ENCODE measurements at places on chromosomes 6 and 20. TPM values are rescaled to one million over a fixed set of nuclear protein-coding genes. Genes with fewer than 3 reads are reported as not detected.

DNA sequence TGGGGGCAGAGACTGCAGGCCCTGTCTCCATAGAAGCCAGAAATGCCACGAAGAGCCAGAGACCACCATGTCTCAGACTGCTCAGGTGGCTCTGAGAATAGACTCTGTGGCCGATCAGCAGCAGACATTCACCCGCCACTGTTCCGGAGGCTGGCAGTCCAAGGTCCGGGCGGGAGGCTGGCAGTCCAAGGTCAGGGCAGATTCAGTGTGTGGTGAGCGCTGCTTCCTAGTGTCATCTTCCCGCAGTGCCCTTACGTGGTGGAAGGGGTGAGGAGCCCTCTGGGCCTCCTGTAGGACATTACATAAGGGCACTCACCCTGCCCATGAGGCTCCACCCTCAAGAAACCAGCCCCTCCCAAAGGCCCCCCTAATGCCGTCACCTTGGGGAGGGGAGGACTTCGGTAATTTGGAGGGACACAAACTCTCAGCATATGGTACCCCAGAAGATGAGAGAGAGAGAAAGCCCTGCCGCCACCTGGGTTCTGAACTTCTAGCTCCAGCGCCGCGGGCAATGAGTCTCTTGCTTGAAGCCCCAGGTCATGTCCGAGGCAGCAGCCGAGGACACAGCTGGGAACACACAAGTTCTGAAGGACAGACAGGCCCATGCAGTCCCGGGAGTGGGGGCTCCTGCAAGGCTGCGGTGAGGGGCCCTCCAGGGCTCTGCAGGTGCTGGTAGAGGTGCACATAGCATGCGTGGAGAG, 36.4 kb downstream of the DACT2 start:
- no peak for DNase-seq

DNA sequence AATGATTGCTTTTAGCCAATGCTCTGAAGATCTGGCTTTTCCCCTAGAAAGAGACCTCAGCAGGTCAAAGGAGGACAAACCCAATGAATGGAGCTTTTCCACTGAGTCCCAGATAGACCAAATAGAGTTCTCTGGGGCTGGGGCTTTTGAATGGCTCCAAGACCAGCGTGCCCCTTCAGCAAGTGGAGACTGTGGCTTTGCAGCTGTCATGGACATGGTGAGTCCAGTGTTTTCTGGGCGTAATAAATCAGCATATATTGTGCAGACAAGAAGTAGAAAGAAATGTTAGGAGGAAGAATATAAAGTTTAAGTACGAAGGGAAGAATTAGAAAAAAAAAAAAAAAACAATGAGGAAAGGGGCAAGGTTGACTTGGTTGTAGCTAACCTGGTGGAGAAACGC, 28.1 kb downstream of the ULBP1 start:
- DNase-seq: no peak

DNA sequence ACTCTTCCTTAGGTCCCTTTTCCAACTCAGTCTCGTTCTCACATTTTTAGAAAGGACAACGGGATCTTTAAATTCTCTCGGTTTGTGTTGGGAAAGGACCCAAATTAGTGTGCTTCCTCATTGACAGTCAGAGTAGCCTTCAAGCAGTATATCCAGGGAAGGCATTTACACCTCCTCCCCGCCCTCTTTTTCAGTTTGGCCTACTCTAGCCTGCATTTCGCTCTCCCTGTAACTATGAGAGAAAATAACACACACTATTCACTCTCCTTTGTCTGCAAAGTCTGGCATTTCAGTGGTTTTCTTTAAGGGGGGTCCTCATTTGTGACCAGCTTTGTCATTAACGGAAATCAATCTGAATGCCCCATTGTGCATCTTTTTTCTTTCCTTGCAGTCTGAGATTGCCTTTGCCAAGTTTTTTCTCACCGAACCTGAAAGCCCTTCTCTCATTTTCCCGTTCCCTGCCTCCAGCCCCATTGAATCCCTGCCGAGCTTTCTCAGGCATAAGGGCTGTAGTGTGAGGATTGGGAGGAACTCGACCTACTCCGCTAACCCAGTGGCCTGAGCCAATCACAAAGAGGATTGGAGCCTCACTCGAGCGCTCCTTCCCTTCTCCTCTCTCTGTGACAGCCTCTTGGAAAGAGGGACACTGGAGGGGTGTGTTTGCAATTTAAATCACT, 393 bp upstream of the FABP7 start:
- DNase-seq: no peak

Gene CCHCR1
- total RNA-seq: 18.3 TPM

DNA sequence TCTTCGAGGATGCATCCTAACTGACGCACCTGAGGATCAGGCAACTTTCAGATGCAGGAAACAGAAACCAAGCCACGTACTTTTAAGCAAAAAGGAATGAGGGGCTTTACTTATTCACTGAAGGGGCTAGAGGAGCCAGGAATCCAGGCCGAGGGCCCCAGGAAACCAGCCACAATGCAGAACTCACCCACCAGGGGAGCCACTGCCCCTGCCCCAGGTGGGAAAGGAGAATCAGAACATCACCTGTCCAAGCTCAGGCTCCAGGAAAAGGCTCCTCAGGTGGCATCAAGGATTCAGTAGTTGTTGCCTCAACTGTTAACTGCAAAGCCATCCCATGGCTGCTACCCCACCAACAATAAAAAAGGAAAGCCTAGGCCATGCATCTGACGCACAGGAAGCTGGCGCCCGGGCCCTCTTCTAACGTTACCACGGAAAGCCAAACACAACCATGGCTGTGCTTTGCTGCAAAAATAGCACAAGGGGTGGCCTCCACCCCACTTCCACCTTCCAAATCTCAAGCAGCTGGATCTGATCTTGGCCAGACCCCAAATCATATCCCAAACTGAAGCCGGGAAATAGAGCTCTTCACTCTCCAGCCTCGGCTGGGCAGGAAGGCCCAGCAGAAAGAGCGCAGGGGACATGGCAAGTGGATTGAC, 121.0 kb downstream of the PREX1 start:
- peak; percentile 26 for DNase-seq

DNA sequence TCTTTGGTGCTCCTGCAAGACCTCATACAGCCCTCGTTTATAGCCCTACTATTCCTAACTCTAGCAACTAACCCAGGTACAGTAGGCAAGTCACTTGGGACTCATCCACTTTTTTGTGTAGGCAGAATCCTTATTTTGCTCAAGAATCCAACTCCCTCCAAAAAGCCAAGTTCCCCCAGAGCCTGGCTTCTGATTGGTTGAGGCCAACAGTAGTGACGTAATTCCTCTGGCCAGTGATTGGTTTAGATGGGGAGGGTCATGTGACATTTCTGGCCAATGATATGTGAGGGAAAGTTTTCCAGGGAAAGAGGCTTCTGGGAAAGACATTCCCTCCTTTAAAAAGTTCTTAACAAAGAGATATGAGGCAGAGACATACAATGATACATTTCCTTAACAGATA, 32.1 kb downstream of the KIAA1755 start:
- DNase-seq: peak; percentile 1

DNA sequence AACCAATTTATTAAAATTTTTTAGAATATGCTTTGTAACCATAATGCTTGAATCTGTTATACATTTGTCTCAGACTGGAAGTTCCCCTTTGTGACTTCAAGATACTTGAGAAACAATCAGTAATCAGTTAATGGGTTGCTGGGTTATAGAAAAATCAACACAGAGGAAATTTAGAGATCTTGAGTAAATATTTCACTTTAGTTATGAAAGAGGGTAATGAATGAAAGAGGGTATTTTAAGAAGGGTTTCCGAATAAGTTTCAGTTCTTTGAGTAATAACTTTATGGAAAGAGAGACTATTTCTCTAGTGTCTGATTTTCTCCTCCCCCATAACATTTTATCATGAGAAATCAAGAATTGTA, 21.4 kb downstream of the ZFAND3 start:
- no peak for DNase-seq

Gene FERMT1
- total RNA-seq: 2.1 TPM

- DNase-seq: no peak
These were observed 41.0 kb upstream of the FAM50B start for GRCh38 chr6:3808199-3808598.

- no peak for DNase-seq
These were observed 9.3 kb downstream of the NAPB start for GRCh38 chr20:23412026-23412425.

GRCh38 chr20:64239449-64240242, 15.9 kb upstream of the PCMTD2 start:
- DNase-seq: peak; percentile 62

DNA sequence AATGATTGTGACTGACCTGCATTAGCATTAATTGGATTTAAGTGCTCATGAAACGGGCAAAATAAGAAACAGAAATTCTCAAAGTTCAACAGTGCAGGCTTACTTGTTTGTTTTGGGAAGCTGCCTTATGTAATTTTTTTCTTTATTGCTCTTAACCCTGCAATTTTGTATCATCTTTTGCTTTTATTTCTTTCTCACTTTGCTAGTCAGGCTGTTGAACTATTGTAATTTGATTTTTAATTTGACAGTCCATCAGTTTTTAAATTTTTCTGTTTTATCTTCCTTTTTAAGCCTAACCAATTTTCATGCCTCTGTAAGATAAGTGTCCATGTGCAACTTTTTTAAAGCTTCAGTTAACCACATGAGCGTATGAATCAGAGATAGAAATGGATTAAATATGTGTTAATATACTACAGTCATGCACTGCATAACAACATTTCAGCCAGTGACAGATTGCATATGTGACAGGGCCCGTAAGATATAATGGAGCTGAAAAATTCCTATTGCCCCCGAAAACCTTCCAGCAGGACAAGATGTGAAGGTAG, 44.6 kb downstream of the PEX7 start:
- DNase-seq: no peak

Gene OTOR
- not detected for total RNA-seq

Gene OR12D3
- not detected for total RNA-seq

DNA sequence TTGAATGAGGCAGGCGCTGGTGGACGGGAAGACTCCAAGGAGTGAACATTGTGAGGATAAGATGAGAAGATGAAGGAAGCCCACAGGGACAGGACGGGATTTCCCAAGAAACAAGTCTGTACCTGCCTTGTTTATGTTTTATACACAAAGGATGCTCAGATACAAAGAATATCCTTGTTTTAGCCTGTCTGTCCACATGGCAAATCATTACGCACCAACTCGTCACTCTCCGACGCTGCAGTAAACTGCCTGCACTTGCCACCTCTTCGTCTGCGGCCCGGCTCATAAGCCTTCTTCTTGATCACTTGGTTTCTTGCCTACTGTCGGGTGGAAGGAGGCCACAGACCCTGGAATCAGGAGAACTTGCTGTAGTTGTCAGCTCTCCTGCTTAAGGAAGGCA, 85.4 kb downstream of the CD83 start:
- DNase-seq: no peak

DNA sequence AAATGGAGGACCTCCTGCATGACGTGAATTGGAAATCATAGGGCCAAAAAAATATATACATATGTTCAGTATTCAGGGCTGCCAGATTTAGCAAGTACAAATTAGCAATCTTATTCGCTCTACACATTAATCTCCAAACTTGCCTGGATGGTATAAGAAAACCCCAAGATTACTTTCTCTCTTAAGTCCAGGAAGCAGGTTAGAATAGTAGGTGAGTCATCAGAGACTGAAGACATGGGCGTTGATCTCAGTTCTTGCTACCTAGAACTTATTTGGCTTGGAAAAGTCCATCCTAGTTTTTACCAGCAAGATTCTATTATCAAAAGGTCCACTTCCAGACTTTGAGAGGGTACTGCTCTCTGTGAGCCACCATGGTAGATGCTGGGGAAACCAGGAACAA, 47.4 kb downstream of the GPR63 start:
- DNase-seq: no peak

- no peak for DNase-seq
These were observed 78.4 kb downstream of the RNASET2 start for GRCh38 chr6:166877906-166878305.

Gene MICA
- total RNA-seq: 56.3 TPM

DNA sequence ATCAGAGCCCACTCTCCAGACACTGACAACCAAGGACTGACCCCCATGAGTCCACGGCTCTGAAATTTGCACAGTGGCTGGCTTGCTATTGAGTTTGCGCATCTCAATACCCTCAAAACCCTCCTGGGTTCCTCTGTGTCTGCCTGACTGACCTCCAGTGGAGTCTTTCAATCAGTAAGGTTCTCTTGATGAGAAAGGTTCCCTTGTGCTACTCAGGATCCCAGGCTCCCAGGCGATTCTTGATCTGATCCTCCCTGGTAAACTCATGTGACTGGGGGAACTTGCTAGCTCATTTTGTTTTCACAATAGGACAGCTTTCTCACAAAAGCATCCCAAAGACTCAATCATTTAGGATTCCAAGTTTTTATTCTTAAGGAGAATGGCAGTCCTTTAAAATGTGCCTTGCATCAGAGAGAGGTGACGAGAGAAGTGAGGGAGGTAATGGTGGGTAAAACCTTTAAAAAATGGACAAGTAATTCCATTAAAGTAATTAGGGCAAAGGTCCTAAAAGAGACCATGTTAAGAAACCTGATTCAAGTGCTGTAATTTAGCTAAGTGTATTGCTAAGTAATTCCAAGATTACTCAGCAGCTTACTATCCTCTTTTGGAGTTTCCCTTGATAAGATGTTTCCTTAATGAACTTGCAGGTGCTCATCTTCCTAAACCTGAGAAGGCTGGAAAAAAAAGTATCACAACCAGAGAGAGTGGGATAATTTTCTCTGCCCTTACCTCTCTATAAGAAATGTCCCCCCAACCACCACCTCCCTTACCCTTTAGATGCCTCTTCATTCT, 304.7 kb upstream of the SGK1 start:
- DNase-seq: no peak

Data from chondrocyte (in vitro differentiated cells).